ENCODE measurements at places on chromosomes 7 and 10.

DNA sequence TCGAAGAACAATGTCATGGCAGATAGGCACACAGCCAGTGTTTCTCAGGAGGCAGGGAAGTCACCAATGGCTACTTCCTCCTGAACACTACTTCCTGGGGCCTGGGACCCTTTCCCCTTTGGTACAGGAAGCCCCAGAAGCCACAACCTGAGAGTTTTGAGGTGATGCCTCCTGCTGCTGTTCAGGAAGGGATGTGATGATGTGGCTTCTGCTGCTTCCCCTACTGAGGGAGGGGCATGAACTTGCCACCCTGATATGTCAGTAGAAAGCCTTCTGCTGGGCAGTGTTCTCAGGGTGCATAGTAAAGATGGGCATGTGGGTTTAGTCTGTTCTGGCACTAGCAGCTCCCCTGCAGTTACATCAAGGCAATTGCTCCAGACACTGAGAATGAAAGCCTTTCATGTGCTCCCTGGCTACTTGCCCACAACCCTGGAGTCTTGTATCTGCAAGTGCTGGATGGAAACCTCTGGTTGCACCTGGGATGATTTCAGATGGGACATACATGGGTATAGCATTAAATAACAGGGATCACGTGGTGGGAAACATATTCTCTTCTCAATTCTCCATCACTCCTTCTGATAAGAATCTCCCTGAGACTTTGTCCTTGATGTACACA, 69.3 kb downstream of the ADRA2A start:
- no peak for DNase-seq

- no peak for DNase-seq
Measured at GRCh38 chr10:107800061-107800460, 635.6 kb upstream of the SORCS1 start.

DNA sequence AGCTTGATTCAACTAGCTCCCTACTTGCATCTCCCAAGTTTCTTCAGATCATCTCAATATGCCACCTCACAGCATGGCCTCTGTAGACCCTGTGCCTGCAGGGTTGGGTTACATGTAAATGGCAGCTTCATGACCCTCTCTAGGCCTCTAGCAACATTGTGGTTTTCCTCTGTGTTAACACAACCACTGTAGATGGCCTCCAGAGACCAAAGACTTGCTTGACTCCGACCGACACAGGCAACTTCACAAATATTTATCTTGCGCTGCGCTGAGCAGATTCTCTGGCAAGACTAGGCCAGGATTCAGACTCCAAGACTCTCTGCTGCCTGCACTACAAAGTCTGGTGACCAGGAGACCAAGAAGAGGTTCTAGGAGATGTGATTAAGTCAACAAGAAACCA, 75.9 kb downstream of the CNOT4 start:
- no peak for DNase-seq

GRCh38 chr10:122246830-122247520, 24.1 kb upstream of the BTBD16 start:
- DNase-seq = no peak

- peak; percentile 62 for DNase-seq
Measured at GRCh38 chr7:30135301-30136116, 723 bp downstream of the MTURN start.

DNA sequence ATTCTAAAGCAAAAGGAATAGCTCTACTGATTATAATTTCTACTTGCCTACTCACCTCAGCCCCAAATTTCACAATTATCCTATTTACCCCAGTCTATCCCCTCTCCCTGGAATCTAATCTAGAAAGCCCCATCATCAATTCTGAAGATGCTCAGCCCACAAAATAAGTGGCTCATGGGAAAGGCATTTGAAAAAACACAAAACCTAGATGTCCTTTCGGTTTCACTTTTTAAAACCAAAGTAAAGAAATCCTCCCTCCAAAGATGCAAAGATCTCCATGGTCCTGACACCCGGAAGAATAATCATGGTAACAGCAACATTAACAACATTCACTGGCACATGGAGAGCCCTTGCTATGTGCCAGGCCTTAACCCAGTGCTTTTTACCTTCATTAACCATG, 224.8 kb downstream of the FGFR2 start:
- no peak for DNase-seq

DNA sequence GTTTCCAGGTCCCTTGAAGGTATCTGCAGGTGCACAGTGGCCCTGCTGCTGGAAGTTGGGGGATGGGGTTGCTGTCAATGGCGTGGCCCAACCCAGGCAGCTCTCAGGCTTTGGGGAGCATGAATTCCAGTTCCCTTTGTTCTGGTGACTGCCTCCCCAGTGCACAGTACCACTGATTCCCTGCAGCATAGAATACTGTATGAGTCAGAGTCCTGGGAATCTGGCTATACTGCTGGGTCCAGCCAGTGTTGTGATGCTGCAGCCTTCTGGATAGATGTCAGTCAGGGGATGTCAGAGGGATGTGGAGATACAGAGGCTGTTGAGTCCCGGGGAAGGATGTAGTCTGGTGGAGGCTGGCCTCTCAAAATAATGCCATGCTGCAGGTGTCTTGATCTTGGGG, 99.3 kb downstream of the LANCL2 start:
- no peak for DNase-seq

- no peak for DNase-seq
Measured at GRCh38 chr10:96333101-96333500, 25.7 kb downstream of the OPALIN start.

GRCh38 chr7:151491859-151492258, 27.8 kb downstream of the RHEB start:
- no peak for DNase-seq

DNA sequence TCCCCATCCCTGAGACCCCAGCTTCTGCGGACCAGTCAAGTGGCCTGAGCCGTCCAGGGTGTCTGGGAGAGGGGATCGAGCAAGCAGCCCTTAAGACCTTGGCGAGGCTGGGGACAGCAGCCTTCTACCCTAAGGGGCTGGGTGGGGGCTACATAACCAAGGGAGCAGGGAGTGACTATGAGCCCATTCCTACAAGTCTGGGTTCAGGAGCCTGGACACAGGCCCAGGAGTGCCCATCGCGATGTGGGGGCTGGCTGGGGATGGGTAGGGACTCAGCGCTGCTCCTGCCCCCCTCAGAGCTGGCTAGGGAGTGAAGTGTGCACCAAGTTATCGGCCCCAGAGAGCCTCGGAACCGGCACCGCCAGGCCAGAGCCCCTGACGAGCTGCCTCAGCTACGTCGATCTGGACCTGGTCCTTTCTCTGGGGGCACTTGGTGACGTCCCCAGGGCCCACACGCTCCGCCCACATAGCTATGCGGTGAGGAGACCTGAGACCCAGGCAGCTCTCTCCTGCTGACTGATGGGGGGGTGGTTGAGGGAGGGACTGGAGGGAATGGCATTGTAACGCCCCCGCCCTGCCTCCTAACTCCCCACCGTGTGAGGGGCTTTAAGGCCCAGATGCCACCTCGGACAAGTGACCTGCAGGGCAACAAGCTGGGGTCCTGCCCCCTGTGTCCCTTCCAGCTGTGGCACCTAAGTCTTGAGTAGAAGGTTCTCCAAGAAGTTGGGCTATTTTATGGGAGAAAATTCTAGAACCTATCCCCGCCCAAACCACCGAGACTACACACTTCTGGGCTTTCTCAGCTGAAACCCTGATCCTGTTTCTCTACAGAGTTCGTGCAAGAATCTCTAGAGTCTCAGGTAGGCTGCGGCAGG, 2.5 kb downstream of the SAP25 start:
- no peak for DNase-seq

GRCh38 chr7:7054252-7054830, 128.0 kb upstream of the C1GALT1 start:
- DNase-seq = no peak

DNA sequence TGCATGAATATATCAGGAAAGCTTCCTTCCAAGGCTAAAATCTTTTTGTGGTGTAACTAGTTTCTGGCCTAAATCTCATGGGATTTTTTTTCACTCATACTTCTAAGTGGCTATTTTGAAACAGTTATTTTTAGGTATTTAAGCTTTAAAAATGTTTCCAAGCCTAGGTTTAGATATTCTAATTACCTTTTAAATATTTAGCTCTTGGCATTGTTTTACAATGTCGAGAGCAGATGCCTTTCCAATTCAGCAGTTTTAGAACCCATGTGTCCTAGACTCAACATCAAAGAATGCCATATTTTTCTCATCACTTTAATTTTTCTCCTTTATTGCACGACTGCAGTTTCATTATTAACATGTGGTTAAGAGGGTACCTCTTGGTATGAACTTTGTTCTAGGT, 27.1 kb upstream of the STOX1 start:
- no peak for DNase-seq

- no peak for DNase-seq
Measured at GRCh38 chr10:49321021-49321420, 22.1 kb downstream of the C10orf71 start.

- DNase-seq = no peak
Measured at GRCh38 chr7:158103378-158103777, 484.2 kb downstream of the PTPRN2 start.

DNA sequence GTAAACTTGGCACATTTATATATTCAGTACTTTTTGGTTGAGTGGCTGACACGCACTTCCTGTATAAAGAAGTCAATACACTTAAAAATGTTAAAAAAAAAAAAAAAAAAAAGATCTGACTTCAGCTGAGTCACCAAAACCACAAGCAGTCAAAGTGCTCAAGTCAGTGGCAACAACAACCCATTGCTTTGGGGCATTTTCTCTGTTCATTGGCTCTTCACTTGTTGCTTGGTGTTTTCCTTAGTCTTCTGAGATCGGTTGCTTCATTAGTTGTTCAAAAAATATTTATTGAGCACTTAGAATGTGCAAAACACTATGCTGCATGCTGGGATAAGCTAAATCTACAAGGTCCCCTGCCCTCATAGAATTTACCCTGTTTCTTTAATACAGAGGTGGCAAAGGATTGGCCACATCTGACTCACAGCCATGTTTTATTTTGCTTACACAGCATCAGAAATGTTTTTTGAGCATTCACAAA, 63.7 kb downstream of the ZNRF2 start:
- DNase-seq = peak; percentile 20

DNA sequence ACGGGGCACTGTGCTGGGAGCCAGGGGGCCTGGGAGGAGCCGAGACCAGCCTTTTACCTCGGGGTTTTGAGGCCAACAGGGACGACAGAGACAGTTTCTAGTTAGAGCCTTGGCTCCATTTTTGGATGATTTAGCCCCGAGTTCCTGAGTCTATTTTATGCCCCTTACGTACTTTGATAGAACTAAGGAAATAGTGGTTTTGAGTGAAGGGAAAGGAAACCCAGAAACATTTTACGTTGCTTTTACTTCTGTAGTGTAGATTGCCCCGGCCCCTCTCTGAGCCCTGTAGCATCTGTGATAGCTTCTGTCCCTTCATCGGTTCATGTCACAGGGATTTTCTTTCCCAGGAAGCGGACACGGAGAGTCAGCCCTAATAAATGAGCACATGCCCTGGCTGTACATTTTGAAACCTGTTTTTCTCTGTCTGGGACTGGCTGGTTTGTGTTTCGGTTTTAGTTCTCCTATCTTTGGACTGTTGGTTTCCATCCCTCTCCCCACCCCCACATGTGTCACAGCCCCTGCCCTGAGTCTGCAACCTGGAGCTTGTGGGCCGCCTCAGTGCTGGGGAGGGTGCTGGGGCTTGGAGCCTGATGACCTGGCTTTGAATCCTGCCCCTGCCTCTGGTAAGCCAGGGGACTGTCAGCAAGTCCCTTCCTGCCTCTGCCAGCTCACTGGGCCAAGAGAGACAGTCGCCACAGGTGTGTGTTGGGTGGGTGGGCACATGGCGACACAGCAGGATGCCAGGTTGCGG, 6.9 kb upstream of the ORAI2 start:
- DNase-seq = peak; percentile 76

DNA sequence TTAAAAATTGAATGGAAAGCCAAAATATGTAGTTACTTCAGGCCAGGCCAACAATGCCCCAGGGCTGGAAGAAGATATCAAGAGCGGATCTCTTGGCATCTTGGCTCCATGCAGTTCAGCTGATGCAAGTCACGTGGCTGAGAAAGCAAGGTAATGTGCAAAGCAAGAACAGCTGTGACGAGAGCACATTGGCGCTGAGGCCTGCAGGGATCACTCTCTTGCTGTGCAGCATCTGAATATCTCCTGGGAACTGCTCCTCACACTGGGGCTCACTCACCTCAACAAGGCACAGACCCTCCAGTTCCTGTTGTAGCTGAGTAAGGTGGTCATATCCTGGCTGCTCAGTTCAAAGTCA, 14.0 kb downstream of the AKR1B1 start:
- no peak for DNase-seq

- DNase-seq = no peak
Measured at GRCh38 chr7:153835712-153836265, 216.4 kb upstream of the DPP6 start.

DNA sequence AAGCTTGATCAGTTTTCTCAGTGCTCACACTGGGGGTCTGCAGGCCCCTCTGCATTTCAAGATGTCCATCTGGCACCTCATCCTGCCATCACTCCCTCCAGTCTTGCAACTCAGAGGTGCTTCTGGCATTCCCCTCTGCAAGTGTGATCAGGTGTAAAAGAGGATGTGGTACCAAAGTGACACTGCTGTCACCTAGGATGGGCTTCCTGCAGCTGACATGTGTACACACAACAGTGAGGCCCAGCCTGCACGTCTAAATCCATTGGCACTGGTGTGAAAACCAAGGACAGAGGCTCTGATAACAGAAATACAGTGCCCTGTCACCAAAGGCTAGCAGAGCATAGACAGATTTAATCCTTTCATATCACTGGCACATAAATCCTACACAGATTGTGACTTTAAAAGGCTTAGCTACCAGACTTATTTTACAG, 162.5 kb upstream of the CELF2 start:
- no peak for DNase-seq

- DNase-seq = no peak
Measured at GRCh38 chr10:71765176-71765904, 8.0 kb downstream of the VSIR start.

GRCh38 chr10:62584731-62585130, 210.6 kb downstream of the ZNF365 start:
- no peak for DNase-seq

DNA sequence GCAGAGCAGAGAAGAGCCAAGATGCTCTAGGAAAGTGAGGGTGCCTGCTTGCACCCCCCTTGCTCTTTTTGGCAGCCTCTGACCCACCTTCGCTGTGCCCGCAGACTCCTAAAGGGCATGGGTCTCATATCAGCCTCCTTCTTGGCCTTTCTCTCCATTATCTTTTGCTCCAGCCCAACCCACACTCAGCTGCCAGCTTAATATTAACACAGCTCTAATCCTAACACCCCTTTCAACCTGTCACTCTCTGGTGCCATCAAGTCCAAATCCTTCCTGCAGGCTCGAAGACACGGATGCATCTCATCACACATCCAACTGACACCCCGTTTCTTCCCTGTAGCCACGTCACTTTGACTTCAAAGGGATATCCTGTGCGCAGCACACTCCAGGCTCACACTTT, 171.6 kb upstream of the AUTS2 start:
- DNase-seq = no peak

Measured in stimulated activated CD4-positive, alpha-beta T cell treated with anti-CD3 and anti-CD28 coated beads, Interleukin-2, amount 100 ng/mL, for 24 hours (primary cell).